Stimulated activated CD4-positive, alpha-beta T cell treated with anti-CD3 and anti-CD28 coated beads, Interleukin-1b, Interleukin-23, amount 100 ng/mL, for 1 hour (primary cell): ENCODE measurements at places on chromosomes 1 and 21.

DNA sequence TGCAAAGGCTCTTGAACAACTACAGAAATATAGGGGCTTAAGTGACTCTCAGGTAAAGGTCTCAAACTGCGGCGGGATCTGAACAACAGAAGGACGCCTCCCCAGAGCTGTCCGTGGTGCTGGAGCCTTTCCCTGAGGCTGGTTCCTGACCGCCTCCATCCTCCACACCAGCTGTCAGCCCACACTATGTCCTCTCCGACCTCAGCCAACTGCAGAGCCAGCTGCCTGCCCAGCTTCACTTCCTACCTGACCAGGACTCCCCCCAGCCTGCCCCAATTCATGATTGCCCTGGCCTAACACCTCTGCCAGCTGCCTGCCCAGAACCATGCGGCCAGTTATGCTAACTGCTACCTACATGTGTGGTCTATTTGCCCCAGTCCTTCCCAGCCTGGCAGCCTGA lies 63.6 kb upstream of the ZC3H12A start:
- no peak for DNase-seq

GRCh38 chr21:36773995-36774394 lies 75.1 kb downstream of the SIM2 start:
- no peak for DNase-seq

- DNase-seq = no peak
Measured at GRCh38 chr1:209375097-209375496, 208.4 kb upstream of the CAMK1G start.

DNA sequence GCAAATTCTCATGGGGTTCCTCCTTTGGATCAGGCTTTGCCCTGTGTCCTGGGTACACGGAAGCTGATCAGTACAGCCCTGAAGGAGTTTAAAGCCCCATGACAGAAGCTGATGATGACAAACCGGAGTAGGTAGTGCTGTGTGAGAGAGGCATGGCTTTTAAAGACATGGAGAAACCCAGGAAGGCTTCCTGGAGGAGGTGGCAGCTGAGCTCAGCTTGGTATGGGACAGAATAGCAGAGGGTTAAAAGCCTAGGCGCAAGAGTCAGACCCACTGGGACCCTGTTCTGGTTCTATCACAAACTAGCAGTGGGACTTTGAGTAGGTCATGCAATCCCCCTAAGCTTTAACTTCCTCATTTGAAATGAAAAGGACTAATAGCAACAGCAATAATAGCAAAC lies 6.1 kb downstream of the TMEM61 start:
- DNase-seq = no peak

GRCh38 chr1:22500471-22500870 lies 48.8 kb downstream of the ZBTB40 start:
- DNase-seq = no peak

DNA sequence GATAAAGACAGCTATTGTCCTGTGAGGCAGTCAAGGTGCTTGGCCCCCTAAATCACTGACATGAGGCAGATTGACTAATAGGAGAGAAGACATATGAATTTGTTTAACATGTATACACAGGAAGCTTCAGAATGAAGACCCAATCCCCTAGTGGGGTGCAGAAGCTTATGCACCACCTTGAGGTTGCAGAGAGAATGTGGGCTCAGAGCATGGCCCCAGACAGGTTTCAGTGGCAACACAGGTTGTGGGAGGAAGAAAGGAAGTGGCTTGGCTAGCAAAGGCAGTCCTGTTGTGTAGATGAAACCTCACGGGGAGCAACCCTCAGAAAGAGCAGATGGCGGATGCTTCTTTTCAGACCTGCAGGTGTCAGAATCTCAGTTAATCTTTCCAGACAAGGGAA lies 37.0 kb upstream of the PARP1 start:
- no peak for DNase-seq

- no peak for DNase-seq
Measured at GRCh38 chr21:44931501-44932407, 8.1 kb upstream of the SLX9 start.

GRCh38 chr21:38853421-38853919 lies 47.7 kb downstream of the ETS2 start:
- no peak for DNase-seq
